ENCODE measurements at places on chromosomes 3 and 15.

GRCh38 chr15:42734076-42734672 lies 2.8 kb downstream of the CDAN1 start:
- no peak for DNase-seq
- H3K36me3 ChIP-seq: peaks cover 51% of the 10 kb centered on the region
- peak overlapping the region; percentile 70 for H3K4me3 ChIP-seq
- peaks cover 41% of the 10 kb centered on the region for H3K4me1 ChIP-seq
- no peaks in the 10 kb centered on the region for H3K27me3 ChIP-seq

GRCh38 chr3:150447084-150447483 lies 39.0 kb downstream of the TSC22D2 start:
- no peak overlapping the region for H3K4me3 ChIP-seq
- peak overlapping the region; percentile 87 for H3K27ac ChIP-seq
- H3K36me3 ChIP-seq: peaks cover 59% of the 10 kb centered on the region
- H3K27me3 ChIP-seq: no peaks in the 10 kb centered on the region
- peaks cover 17% of the 10 kb centered on the region for H3K4me1 ChIP-seq

GRCh38 chr3:44661189-44661588 lies 12.7 kb downstream of the ZNF35 start:
- H3K27ac ChIP-seq: no peak overlapping the region
- H3K4me3 ChIP-seq: no peak overlapping the region
- H3K36me3 ChIP-seq: peaks cover 99% of the 10 kb centered on the region
- DNase-seq: no peak
- no peaks in the 10 kb centered on the region for H3K27me3 ChIP-seq
- no peaks in the 10 kb centered on the region for H3K4me1 ChIP-seq

- H3K36me3 ChIP-seq: peaks cover 11% of the 10 kb centered on the region
- DNase-seq: no peak
- peaks cover 17% of the 10 kb centered on the region for H3K4me1 ChIP-seq
- H3K27me3 ChIP-seq: peaks cover 8% of the 10 kb centered on the region
- no peak overlapping the region for H3K4me3 ChIP-seq
These were observed 15.0 kb upstream of the BNC1 start for GRCh38 chr15:83299462-83299861.

GRCh38 chr15:94306700-94307650 lies 75.6 kb downstream of the MCTP2 start:
- DNase-seq: no peak
- peaks cover 2% of the 10 kb centered on the region for H3K36me3 ChIP-seq
- H3K27ac ChIP-seq: no peak overlapping the region
- H3K4me1 ChIP-seq: no peaks in the 10 kb centered on the region
- no peak overlapping the region for H3K4me3 ChIP-seq

DNA sequence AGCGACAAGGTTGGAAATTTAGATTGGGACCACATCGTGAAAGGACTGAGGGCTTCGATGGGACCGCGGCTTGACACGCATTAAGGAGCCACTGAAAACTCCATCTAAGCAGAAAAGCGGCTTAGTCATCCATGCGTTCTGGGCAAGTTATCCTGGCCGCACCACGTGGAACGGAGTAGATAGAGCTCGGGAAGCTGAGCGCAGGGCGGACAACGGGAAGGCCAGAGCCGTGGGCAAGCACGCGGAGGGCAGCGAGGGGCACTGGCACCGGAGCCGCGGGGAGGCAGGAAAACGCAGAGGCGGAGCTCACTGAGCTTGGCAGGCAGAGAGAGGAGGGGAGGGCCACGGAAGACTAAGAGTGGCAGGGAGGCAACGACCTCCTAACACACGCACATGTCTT lies 61.3 kb upstream of the VGLL4 start:
- H3K4me1 ChIP-seq: no peaks in the 10 kb centered on the region
- no peak for DNase-seq
- H3K27ac ChIP-seq: peak overlapping the region; percentile 47

DNA sequence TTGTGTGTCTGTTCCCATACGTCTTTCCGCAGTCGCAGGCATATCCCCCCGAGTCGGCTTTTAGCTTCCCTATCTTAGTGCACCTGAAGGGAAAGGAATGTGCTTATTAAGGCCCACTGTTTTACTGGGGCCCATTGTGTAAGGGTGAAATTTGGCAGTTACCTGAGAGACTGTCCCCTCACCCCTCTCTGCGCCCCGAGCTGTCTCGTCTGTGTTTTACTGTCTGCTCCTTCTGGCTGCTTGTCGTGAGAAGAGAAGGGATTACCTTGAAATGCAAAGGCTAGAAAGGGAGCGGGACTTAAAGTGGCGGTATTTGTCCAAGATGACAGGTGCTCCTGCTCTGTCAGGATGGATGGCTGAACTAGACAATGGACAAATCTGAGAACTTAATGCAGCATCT lies 233.0 kb upstream of the POU1F1 start:
- peaks cover 9% of the 10 kb centered on the region for H3K4me1 ChIP-seq
- H3K36me3 ChIP-seq: no peaks in the 10 kb centered on the region
- peaks cover 5% of the 10 kb centered on the region for H3K27me3 ChIP-seq
- peak overlapping the region; percentile 54 for H3K4me3 ChIP-seq
- H3K27ac ChIP-seq: no peak overlapping the region

GRCh38 chr15:69783211-69783610 lies 314.5 kb downstream of the TLE3 start:
- no peak for DNase-seq
- H3K36me3 ChIP-seq: peaks cover under 1% of the 10 kb centered on the region
- no peak overlapping the region for H3K27ac ChIP-seq
- peaks cover 14% of the 10 kb centered on the region for H3K27me3 ChIP-seq

DNA sequence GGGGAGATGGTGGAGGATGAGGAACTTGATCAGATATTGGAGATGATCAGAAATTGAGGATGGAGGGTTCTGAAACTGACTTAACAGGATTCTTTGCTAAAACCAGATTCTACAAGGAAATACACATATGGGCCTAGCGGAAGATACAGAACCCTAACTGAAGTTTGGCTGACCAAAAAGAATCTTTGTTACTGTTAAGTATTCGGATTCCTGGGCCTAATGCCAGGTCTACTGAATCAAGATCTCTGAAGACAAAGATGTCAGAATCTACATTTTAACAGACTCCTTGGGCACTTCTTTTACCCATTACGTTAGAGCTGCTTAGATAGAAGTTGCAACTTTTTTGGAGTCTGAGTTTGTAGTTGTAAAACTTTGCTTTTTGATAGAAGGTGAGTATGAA lies 137.7 kb downstream of the FNDC3B start:
- peaks cover 6% of the 10 kb centered on the region for H3K27me3 ChIP-seq
- H3K4me3 ChIP-seq: no peak overlapping the region
- H3K4me1 ChIP-seq: peaks cover 59% of the 10 kb centered on the region
- H3K36me3 ChIP-seq: peaks cover 33% of the 10 kb centered on the region
- H3K27ac ChIP-seq: no peak overlapping the region

- H3K4me1 ChIP-seq: peaks cover 18% of the 10 kb centered on the region
- H3K36me3 ChIP-seq: no peaks in the 10 kb centered on the region
- no peak overlapping the region for H3K4me3 ChIP-seq
- H3K27me3 ChIP-seq: peaks cover 44% of the 10 kb centered on the region
These were observed 2.8 kb downstream of the NUP210 start for GRCh38 chr3:13417166-13417947.

- H3K27ac ChIP-seq: no peak overlapping the region
- no peak overlapping the region for H3K4me3 ChIP-seq
- no peak for DNase-seq
- H3K27me3 ChIP-seq: no peaks in the 10 kb centered on the region
These were observed 1.1 kb upstream of the C15orf62 start for GRCh38 chr15:40768521-40769273.

GRCh38 chr3:122993124-122993978 lies 34.2 kb downstream of the SEMA5B start:
- DNase-seq: no peak
- H3K4me1 ChIP-seq: peaks cover 97% of the 10 kb centered on the region
- peak overlapping the region; percentile 50 for H3K4me3 ChIP-seq
- H3K27ac ChIP-seq: no peak overlapping the region
- H3K36me3 ChIP-seq: no peaks in the 10 kb centered on the region

GRCh38 chr3:61714225-61714624 lies 152.9 kb downstream of the PTPRG start:
- no peaks in the 10 kb centered on the region for H3K27me3 ChIP-seq
- H3K36me3 ChIP-seq: peaks cover 37% of the 10 kb centered on the region
- no peak for DNase-seq
- H3K27ac ChIP-seq: no peak overlapping the region
- no peak overlapping the region for H3K4me3 ChIP-seq
- peaks cover 49% of the 10 kb centered on the region for H3K4me1 ChIP-seq

GRCh38 chr3:27349832-27350231 lies 19.4 kb downstream of the NEK10 start:
- no peak overlapping the region for H3K4me3 ChIP-seq
- H3K4me1 ChIP-seq: no peaks in the 10 kb centered on the region
- H3K27ac ChIP-seq: no peak overlapping the region
- H3K36me3 ChIP-seq: no peaks in the 10 kb centered on the region
- peaks cover 4% of the 10 kb centered on the region for H3K27me3 ChIP-seq

- DNase-seq: no peak
- no peak overlapping the region for H3K27ac ChIP-seq
- peaks cover 6% of the 10 kb centered on the region for H3K27me3 ChIP-seq
- no peaks in the 10 kb centered on the region for H3K36me3 ChIP-seq
- H3K4me1 ChIP-seq: peaks cover 18% of the 10 kb centered on the region
These were observed 16.9 kb upstream of the PSMD6 start for GRCh38 chr3:64039981-64040733.

- H3K36me3 ChIP-seq: peaks cover 10% of the 10 kb centered on the region
- H3K4me1 ChIP-seq: peaks cover 13% of the 10 kb centered on the region
- no peaks in the 10 kb centered on the region for H3K27me3 ChIP-seq
These were observed 5.7 kb upstream of the BLM start for GRCh38 chr15:90711418-90711824.

- H3K4me3 ChIP-seq: no peak overlapping the region
- H3K27me3 ChIP-seq: peaks cover 20% of the 10 kb centered on the region
- H3K36me3 ChIP-seq: no peaks in the 10 kb centered on the region
- H3K27ac ChIP-seq: no peak overlapping the region
- no peaks in the 10 kb centered on the region for H3K4me1 ChIP-seq
- DNase-seq: no peak
These were observed 76.1 kb downstream of the CHRD start for GRCh38 chr3:184455991-184456390.

DNA sequence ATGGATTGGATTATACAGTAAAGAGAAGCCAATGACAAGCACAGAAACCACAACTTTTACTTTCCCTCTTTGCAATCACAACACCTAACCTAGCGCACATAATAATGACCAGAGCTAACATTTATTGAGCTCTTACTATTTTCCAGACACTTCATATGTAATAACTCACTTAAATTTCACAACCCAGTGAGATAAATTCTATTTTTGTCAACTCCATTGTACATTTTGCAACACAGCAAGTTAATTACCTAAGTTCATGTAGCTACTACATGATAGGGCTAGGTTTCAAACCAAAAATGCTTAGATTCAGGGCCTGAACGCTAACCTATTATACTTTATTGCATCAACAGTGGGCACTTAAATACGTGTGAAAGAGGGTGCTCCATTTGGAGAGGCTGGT lies 89.5 kb downstream of the GADL1 start:
- no peak overlapping the region for H3K4me3 ChIP-seq
- H3K27ac ChIP-seq: no peak overlapping the region
- peaks cover 4% of the 10 kb centered on the region for H3K27me3 ChIP-seq
- no peaks in the 10 kb centered on the region for H3K4me1 ChIP-seq

DNA sequence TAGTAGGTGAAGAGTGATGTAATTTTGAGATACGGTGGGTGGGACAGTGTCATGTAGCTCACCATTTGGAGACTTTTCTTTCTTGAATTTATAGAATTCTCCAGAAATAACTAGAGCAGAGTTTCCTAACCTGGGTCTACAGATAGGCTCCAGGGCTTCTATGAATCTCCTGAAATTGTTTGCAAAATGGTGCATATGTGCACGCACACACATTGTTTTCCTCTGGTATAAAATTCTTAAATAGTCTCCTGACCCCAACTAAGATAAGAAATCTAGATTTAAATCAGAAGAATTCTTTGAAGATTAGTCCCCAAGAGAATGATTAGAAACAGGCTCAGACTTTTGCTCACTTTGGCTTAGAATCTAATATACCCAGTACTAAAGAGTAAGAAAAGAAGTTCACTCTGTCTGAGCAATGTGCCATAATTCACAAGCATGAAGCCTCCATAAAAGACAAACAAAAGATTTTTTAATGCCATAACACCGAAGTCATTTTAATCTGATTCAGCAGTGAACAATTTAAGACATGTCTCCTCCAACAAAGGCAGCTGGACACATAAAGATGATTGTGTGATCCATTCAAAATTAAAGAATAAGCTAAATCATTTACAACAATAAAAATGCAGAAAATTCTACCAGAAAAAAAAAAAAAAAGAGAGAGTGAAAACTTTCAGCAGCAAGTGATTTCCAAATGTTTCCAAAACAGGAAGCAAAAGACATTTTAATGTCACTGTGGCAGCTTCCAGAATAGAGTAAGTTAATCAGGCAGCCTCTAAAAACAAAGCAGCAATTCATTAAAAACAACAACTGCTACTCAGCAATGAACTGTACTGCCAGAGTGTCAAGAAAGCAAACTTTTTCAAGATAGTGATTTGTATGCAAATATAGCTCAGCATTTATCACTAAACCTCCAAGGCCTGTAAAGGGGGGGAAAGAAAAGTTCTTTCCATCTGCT lies 975.5 kb upstream of the CFAP20DC start:
- H3K4me1 ChIP-seq: peaks cover 31% of the 10 kb centered on the region
- DNase-seq: no peak
- H3K36me3 ChIP-seq: no peaks in the 10 kb centered on the region
- no peaks in the 10 kb centered on the region for H3K27me3 ChIP-seq

DNA sequence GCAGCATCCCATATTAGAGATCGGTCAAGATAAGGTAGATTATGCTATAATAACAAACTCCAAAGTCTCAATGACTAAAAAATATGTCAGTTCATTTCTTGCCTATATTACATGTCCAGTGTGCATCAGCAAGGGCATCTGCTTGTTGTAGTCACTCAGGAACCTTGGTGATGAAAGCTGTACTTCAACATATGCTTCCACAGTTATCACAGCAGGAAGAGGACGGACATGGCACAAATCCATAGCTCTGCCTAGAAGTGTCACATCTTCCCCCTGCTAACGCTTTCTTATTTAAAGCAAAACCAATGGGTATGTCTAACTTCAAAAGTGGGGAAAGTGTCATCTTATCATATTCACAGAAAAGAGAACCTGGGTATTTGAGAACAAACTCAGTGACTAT lies 20.0 kb upstream of the PIAS1 start:
- H3K36me3 ChIP-seq: no peaks in the 10 kb centered on the region
- no peaks in the 10 kb centered on the region for H3K4me1 ChIP-seq

GRCh38 chr3:53680028-53680427 lies 166.2 kb downstream of the CHDH start:
- H3K4me1 ChIP-seq: peaks cover 9% of the 10 kb centered on the region
- peaks cover 36% of the 10 kb centered on the region for H3K27me3 ChIP-seq
- no peaks in the 10 kb centered on the region for H3K36me3 ChIP-seq
- no peak overlapping the region for H3K27ac ChIP-seq
- DNase-seq: no peak

GRCh38 chr3:188296761-188297612 lies 143.0 kb downstream of the LPP start:
- H3K4me1 ChIP-seq: peaks cover 59% of the 10 kb centered on the region
- H3K4me3 ChIP-seq: no peak overlapping the region
- peak overlapping the region; percentile 18 for H3K27ac ChIP-seq
- H3K27me3 ChIP-seq: no peaks in the 10 kb centered on the region

- H3K36me3 ChIP-seq: no peaks in the 10 kb centered on the region
- no peak for DNase-seq
- H3K4me3 ChIP-seq: no peak overlapping the region
- H3K27me3 ChIP-seq: peaks cover 26% of the 10 kb centered on the region
These were observed 5.8 kb upstream of the PLD1 start for GRCh38 chr3:171815973-171816595.

All from nephron progenitor cell (in vitro differentiated cells).